ENCODE measurements at places on chromosomes 16 and 17. TPM values are rescaled to one million over a fixed set of nuclear protein-coding genes. Genes with fewer than 3 reads are reported as not detected.

ZNF287 gene
- 6.9 TPM for total RNA-seq

- no peak for DNase-seq
These were observed 472.8 kb downstream of the MAF start for GRCh38 chr16:79127766-79128165.

- no peak for DNase-seq
These were observed 5.9 kb downstream of the CLEC19A start for GRCh38 chr16:19291475-19291874.

SERPINF2 gene
- total RNA-seq: 21.3 TPM

GRCh38 chr16:67006930-67007658 is 18.7 kb downstream of the CES4A start:
- DNase-seq: no peak

CIBAR2 gene
- not detected for total RNA-seq

MRPL58 gene
- total RNA-seq: 32.1 TPM

CCL17 gene
- total RNA-seq: not detected

- no peak for DNase-seq
These were observed 72.1 kb downstream of the PDPK1 start for GRCh38 chr16:2609827-2610470.

TENT4B gene
- 15.9 TPM for total RNA-seq

Measured in tibial nerve (tissue), 4 donors.